ENCODE measurements at places on chromosomes 4 and X.

DNA sequence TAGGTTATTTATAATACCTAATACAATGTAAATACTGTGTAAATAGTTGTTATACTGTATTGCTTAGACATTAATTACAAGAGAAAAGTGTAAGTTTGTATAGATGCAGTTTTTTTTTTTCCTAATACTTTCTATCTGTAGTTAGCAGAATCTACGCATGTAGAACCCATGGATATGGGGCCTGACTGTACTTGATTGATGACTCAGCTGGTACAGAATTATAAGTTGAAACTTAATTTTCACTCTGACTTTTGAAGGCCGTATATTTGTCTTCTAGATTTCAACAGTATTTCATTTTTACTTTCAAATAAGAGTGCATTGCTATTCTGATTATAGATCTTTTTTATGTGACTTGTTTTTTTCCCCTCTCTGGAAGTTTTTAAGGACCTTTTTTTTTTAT is 30.8 kb upstream of the NDUFC1 start:
- no peak for DNase-seq

- no peak for DNase-seq
Measured at GRCh38 chr4:80900908-80901307, 129.6 kb upstream of the BMP3 start.

DNA sequence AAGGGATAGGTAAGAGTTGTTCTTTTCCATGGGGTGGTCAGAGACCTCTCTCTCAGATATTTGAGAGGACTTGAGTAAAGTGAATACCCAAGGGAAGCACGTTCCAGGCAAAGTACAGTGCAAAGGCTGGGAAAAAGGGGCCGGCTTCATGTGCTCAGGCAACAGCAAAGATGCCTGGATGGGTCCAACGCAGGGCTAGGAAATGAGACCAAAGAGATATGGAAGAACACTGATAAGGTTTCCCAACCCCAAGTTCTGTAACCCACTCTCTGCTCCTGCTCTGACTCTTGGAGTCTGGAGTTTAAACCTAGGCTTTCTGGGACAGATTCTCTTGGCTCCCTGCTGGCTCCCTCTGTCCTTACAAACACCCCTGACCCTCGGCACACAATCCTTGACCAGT is 36.2 kb upstream of the PROM1 start:
- DNase-seq = no peak

- DNase-seq = no peak
Measured at GRCh38 chrX:140608111-140608510, 101.4 kb upstream of the LINC00632 start.

GRCh38 chr4:121633653-121634052 is 63.1 kb downstream of the ANXA5 start:
- DNase-seq = no peak

DNA sequence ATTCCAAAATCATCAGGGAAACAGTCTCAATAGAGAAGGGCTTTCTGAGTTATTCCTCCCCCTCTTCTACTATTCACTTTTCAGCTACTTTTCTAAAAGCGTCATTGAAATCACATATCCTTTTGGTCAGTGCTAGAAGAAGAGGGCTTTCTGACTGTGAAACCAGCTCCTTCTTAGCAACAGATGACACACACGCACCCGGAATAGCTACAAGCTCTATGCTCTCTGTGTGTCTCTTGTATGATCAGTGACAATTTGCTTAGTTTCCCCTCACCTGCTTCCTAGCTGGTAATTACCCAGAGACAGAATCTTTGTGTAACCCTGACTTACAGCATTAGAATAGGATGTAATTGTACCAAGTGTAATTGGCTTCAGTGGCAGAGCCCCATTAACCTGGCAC is 268.1 kb upstream of the SLITRK2 start:
- no peak for DNase-seq

- no peak for DNase-seq
Measured at GRCh38 chr4:114964026-114964425, 149.4 kb downstream of the NDST4 start.

GRCh38 chrX:122788216-122788615 is 395.9 kb upstream of the GRIA3 start:
- no peak for DNase-seq

GRCh38 chr4:99687120-99687519 is 29.5 kb upstream of the C4orf54 start:
- DNase-seq = no peak

- DNase-seq = no peak
Measured at GRCh38 chrX:23789386-23790154, 6.6 kb downstream of the SAT1 start.

GRCh38 chr4:71070015-71070414 is 76.6 kb downstream of the DCK start:
- DNase-seq = no peak

DNA sequence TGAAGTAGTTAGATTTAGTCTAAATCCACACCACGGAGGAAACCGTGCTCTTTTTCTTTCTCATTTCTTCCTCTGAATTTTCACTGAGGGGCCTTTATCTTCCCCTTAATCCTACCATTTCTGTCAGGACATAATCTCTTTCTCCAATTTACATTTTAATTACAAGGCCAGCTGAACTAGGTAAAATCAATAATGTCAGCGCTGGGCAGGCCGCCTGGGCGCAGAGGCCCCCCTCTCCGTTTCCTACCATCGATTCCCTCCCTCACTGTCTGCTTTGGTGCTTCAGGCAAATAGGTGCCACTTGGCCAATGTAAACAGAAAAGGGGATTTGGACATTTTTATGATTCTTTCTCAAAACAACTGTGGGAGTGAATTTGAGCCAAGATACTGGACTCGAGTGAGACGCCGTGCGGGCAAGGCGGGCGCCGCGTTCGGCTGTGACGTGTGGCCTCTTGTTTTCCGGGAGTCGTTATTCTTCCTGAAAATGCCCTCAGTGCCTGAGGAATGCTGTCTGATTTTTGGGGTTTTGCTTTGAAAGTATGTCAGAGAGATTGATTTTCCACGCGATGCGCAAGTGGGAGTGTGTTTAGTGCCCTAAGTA is 22.6 kb downstream of the UVSSA start:
- no peak for DNase-seq

GRCh38 chr4:78299565-78299972 is 242.4 kb downstream of the FRAS1 start:
- DNase-seq = no peak

DNA sequence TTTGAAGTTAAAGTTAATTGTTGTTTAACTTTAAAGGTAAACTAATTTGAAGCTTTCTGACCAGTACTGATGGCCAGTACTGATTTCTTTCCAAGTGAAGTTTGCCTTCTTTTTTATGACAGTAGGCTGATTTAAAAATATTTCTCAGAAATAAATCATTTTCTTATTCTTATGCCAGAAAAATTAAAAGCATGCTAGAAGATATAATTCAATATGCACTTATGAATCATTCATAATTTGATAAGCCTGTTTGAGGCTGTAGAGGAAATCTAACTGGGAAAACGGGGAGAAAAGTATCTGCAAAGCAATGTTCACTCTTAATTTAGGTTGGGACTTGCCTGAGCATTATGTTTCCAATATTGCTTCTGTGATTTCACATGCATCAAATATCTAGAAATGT is 1112.0 kb upstream of the INTU start:
- no peak for DNase-seq

GRCh38 chr4:15550491-15550890 is 80.8 kb downstream of the CC2D2A start:
- DNase-seq = no peak

GRCh38 chrX:155666741-155667140 is 54.0 kb upstream of the TMLHE start:
- no peak for DNase-seq

- DNase-seq = no peak
Measured at GRCh38 chrX:46759645-46759974, 692 bp upstream of the SLC9A7 start.

DNA sequence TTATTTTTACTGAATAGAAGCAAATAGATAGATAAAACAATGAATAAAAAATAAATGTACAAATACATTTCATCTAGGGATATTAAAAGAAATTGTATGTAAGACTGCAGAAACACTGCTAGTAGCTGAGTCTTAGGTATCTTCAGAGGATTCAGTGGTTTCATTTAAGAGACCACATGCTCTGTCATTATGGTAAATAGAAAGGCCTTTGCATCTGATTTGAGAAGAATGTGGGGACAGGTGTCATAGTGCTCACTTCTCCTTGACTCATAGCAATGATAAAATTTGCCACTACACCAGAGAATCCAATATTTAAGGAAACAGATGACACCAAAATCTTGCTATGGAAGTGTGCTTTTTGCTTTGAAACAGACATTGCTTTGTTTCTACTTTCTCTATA is 59.8 kb upstream of the PPP1R2C start:
- no peak for DNase-seq

DNA sequence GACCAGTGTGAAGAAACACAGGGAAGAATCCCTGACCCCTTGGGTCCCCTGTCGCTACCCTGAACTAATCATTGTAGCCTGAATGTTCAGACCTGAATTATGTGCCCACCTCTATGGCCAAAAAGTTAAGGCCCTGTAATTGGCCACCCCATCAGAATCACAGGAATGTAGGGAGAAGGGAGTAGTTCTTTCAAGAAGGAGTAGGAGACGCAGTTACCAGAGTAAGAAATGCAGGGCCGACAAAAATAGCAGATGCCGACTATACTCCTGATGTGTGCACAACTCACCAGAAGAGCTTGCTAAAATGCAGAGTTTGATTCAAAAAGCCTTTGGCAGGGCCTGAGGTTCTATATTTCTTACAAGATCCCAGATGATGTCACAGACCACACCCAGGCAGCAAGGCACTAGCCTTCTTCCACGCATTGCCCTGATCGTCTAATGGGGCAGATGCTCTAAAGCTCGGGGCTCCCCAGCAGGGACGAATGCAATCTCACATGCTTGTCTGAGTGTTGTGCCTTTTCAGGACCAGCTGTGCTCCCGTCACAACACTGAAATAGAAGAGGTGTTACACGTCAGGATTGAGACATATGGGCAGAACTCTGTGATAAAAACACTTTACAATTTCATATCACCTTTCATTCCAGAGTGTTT is 161.0 kb upstream of the FAM241A start:
- no peak for DNase-seq

DNA sequence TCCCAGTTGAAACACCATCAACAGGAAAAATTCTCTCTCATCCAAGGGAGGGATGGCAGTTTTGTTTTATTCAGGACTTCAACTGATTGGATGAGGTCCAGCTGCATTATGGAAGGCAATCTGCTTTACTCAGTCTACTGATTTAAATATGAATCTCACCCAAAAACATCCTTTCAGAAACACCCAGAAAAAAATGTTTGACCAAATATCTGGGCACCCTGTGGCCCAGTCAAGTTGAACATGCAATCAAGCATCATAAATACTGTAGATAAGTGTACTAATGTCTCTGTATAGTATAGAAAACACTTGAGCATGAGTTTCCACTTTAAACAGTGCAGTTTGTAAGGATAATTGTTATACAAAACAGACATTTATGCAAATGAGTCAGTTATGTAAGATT is 753.2 kb downstream of the ARAP2 start:
- no peak for DNase-seq
